RWPE2 (cell line): ENCODE measurements at places on chromosomes 7 and 10.
A peak's percentile ranks its signal among the peaks of the same experiment; 100 is the strongest.

- H3K4me1 ChIP-seq: no peaks in the 10 kb centered on the region
- no peak overlapping the region for H3K4me3 ChIP-seq
- no peaks in the 10 kb centered on the region for H3K27me3 ChIP-seq
- H3K27ac ChIP-seq: no peak overlapping the region
These were observed 23.1 kb upstream of the CTTNBP2 start for GRCh38 chr7:117896339-117896738.

- no peak overlapping the region for H3K27ac ChIP-seq
- H3K36me3 ChIP-seq: no peaks in the 10 kb centered on the region
- DNase-seq: no peak
- H3K4me3 ChIP-seq: no peak overlapping the region
- peaks cover 25% of the 10 kb centered on the region for H3K4me1 ChIP-seq
These were observed 312.6 kb upstream of the BMPER start for GRCh38 chr7:33592718-33593117.

GRCh38 chr7:26910221-26910620 lies 45.8 kb upstream of the SKAP2 start:
- H3K27me3 ChIP-seq: no peaks in the 10 kb centered on the region
- peak overlapping the region; percentile 39 for H3K27ac ChIP-seq
- peaks cover 14% of the 10 kb centered on the region for H3K4me1 ChIP-seq

DNA sequence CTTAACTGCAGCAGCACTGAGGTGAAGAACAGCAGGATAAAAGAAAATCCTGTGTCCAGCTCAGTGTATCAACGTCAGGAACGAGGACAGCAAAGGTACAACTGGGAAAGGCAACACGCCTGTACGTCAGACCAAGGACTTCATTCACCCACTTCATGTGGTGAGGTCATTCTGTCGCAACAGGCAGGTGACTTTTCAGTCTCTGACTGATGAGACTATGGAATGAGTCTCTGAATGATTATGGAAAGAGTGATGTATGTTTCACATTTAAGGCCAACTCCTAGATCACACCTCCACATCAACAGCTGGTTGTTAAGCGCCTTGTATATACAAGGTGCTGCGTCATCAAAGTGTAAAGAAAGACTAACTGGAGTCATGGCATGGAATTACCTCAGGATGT lies 297.6 kb upstream of the SP8 start:
- no peak overlapping the region for H3K27ac ChIP-seq
- H3K4me3 ChIP-seq: no peak overlapping the region
- peaks cover 16% of the 10 kb centered on the region for H3K4me1 ChIP-seq
- no peaks in the 10 kb centered on the region for H3K27me3 ChIP-seq
- DNase-seq: no peak
- no peaks in the 10 kb centered on the region for H3K36me3 ChIP-seq

- peaks cover 8% of the 10 kb centered on the region for H3K4me1 ChIP-seq
- H3K36me3 ChIP-seq: no peaks in the 10 kb centered on the region
- H3K4me3 ChIP-seq: no peak overlapping the region
- H3K27me3 ChIP-seq: no peaks in the 10 kb centered on the region
These were observed 39.4 kb downstream of the SLC16A9 start for GRCh38 chr10:59670269-59670668.

- no peak for DNase-seq
- H3K36me3 ChIP-seq: peaks cover 15% of the 10 kb centered on the region
- no peak overlapping the region for H3K27ac ChIP-seq
- H3K27me3 ChIP-seq: no peaks in the 10 kb centered on the region
- no peaks in the 10 kb centered on the region for H3K4me1 ChIP-seq
These were observed 9.8 kb downstream of the ZNF775 start for GRCh38 chr7:150388709-150389531.
